Right forelimb (tissue), 1 donor: ENCODE measurements at places on chromosomes 3 and 15.

DNA sequence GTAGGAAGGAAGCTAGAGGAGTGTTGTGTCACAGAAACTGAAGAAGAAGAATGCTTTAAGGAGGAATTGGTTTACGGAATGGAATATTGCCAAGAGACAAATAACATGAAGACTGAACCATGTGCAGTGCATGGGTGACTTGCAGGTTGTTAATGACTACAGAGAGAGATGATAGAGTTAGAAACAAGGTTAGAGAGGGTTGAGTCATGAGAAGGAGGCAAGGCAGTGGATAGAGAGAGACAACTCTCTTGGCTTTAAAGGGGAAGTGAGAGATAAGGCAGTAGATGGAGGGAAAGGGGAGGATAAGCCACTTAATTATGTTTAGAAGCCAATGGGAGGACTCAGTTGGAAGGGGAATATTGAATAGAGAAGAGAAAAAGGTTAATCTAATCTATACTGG lies 119.3 kb upstream of the CCNL1 start:
- DNase-seq: no peak

- DNase-seq: no peak
Observed at GRCh38 chr15:54101664-54102270, 123.5 kb downstream of the UNC13C start.

DNA sequence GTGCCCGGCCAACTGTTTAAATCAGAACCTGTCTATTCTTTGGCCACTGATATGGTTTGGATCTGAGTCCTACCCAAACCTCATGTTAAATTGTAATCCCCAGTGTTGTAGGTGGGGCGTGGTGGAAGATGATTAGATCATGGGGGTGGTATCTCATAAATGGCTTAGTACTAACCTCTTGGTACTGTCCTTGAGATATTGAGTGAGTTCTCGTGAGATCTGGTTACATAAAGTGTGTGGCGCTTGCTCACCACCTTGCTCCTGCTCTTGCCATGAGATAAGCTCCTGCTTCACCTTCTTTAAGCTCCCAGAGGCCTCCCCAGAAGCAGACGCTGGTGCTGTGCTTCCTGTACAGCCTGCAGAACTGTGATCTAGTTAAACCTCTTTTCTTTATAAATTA lies 42.4 kb downstream of the REC114 start:
- no peak for DNase-seq

DNA sequence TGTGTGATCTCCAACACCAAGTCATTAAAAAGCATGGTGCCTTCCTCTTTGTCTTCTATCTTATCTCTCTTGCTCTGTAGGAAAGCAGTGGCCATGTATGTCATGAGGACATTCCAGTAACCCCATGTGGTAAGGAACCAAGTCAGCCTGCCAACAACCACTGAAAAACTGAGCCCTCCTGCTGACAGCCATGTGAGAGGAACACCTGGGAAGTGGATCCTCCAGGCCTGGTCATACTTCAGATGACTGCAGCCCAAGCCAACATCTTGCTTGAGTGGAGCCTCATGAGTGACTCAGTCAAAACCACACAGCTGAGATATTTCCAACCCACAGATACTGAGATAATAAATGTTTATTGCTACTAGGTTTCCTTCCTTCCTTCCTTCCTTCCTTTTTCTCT lies 597.3 kb downstream of the ZIC1 start:
- no peak for DNase-seq

- no peak for DNase-seq
Observed at GRCh38 chr3:38141952-38142273, 3.5 kb downstream of the MYD88 start.

DNA sequence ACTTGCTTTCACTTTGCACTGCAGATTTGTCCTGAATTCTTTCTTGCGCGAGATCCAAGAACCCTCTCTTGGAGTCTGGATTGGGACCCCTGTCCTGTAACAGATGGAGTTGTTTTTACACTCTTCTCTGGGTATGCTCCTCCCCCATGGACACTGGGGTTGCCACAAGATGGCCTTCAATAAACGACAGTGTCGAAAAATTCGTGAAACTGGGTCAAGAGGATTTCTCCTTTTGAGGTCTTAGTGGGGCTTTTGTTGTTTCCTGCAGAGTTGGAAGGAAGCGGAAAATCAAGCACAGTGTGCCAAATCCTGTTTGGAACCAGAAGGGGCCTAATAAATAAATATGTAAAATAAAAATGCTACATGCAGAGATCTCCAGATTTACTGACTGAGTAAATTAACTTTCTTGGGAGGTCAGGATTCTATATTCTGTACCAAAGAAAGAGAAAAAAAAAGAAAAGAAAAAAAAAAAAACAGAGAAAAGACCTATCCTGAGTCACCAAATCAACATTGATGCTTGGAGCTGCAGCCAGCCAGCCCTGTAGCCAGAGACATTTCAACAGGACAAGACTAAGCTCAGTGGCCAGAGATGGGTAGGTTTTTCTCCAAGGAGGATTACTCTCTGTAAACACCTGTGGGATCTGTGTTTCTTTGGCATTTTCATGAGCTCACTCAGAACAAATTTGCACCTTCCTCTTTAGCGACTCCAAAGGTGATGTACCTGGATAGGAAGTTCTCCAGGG lies 24.8 kb downstream of the CCDC80 start:
- no peak for DNase-seq

DNA sequence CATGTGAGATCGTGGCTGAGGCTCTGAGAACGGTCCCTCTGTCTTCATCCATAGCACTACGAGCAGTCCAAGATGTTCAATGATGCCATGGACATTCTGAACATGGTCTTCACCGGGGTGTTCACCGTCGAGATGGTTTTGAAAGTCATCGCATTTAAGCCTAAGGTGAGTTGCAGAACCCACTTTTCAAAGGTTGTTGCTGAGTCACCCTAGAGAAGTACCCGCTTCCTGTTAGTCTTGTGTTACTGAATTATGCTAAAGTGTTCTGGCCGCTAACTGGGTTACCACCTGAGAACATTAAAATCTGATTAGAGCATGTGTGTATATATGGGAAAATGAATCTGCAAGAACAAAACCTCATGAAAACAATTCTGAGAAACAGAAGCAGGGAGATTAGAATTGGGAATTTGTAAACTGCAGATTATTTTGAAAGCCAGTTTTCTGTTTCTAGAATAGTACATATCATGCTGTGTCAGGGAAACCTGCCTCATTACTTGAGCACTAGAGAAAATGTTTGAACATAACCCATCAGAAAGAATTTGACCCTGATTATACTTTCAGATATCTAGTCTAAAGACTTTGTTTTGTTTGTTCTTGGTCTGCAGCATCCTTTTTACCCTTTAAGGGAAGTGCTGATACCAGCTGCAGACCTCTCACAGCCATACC lies 92.6 kb downstream of the CHDH start:
- DNase-seq: no peak
